ENCODE measurements at places on chromosomes 2 and 18.
A peak's percentile ranks its signal among the peaks of the same experiment; 100 is the strongest.

- no peak for DNase-seq
Observed at GRCh38 chr2:109479804-109480203, 134.0 kb downstream of the SEPTIN10 start.

- no peak for DNase-seq
Observed at GRCh38 chr2:54497763-54498680, 41.9 kb downstream of the SPTBN1 start.

DNA sequence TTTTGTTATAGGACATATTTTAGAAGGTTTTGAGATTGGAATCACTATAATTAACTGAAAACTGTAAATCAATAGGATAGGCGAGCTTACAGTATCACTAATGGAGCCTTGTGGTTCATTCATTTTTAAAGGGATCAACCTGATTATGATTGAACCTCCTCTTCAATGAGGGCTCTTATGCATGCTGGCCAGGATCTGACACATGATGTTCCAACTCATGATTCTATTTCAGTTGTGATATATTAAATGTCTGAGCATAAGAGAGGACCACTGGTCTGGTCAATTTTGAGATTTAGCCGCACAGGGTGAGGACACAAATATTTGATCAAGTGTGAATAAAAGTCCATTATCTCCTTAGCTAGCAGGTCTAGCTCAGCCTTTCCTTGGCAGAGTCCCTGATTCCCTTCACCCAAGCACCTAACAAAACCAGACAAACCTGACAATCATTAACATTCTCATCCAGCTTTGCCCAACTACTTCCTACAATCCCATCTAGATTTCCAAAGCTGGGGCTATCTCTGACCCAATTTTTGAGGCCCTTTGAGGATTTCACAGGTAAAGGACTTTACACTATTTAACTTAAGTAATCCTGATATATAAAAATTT, 6.9 kb upstream of the MAP4K4 start:
- no peak for DNase-seq

DNA sequence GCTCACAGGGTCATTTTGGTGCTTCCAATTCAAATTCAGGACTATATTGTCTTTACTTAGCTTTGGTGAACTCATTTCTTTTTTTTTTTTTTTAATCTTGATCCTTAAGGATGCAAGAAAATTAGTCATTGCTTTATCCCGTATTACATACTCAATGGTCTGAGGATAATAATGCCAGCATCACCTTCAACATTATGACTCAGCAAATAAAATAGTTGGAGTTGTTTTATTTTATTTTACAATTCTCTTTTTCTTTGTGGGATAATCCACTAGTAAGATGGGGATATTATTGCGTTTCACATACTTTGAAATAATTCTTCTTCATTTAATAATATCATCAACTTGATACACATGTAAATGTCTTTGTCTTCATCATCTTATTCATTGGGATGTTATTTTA, 954.9 kb upstream of the GYPC start:
- DNase-seq, result no peak

- DNase-seq, result no peak
Observed at GRCh38 chr2:158228943-158229508, 127.3 kb downstream of the UPP2 start.

DNA sequence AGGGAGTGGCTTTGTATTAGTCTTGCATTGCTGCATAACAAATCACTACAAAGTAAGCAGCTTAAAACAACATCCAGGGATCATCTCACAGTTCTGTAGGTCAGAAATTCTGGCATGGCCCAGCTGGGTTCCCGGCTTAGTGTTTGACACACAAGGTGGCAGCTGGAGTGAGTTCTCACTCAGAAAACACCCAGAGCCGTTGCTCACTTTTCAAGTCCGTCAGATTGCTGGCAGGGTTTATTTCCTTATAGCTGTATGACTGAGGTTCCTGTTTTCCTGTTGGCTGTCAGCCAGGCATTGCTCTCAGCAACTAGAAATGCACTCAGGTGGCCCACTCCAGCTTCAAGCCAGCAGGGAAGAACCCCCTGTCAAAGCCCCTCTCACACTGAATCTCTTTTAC, 324.1 kb downstream of the CCDC178 start:
- peak; percentile 22 for DNase-seq

- no peak for DNase-seq
Observed at GRCh38 chr2:239720361-239721360, 304.5 kb downstream of the NDUFA10 start.

GRCh38 chr2:110105608-110106467, 9.8 kb downstream of the MALL start:
- DNase-seq, result no peak

DNA sequence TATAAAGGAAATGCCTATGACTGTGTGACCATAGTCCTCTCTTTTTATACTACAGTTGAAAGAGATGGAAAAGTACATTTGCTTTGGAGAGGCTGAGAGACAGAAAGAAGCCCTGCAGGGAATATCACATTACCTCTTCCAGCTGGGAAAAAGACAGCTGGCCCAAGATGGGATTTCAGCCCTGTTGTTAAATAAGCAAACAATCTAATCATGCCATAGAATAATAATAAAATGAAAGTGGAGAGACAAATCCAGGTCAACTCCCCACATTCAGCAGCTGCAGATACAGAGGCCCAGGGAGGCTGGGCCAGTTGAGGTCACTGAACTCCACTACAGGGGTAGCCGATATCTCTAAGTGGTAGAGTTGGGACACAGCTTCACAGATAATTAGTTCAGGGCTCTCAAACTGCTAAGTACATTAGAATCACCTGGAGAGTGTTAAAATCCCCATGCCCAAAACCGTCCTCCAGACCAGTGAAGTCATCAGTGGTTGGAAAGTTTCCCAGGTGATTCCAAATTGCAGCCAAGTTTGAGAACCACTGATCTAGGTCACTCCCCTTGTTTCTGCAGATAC, 81.9 kb downstream of the MOGAT1 start:
- peak; percentile 64 for DNase-seq

DNA sequence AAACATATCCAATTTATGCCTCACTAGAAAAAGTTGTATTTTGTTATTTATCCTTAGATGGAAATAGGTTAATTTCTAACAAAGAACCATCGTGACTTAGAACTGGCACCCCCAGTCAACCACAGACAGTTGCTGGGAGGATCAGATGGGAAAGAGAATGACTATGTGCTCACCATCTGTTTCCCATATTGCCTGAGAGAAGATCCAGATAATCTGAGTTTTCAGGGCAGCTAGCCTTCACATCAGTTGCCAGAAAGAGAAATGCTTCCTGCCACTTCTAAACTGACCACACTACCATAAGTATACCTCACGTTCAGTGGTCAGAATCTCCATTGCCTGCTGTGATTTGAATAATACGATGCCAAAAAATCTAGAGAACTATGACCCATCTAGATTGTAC, 28.4 kb upstream of the NEB start:
- DNase-seq, result no peak

DNA sequence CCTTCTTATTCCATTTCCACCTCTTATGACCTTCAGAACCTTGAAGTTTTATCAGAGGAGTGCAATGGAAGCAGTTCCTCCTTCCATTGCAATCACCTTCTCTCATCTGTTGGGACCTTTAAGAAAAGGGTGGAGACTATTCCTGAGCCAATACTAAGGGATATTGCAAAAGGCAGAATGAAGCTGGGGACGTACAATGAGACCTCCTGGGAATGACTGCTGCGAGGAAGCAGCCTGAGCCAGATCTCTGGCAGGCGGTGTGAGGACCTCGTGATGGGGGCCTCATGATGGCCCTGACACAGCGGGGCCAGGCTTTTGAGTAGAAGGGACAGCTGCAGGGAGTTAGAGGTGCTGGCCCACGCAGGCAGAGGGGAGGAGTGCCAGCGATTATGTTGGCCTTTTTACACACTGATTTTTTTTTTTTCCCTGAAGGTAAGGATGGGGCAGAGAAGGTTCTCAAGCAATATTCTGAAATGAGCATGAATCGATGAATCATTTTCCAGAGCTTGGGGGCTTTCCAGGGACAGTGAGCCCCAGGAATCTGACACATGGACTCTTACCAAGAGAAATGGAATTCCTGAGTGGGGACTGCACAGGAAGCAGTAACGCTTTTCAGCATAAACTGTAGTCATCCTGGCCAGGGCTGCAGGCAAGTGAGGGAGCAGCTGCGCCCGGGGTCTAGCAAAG, 40.0 kb upstream of the LAPTM4A start:
- DNase-seq, result peak; percentile 88

- no peak for DNase-seq
Observed at GRCh38 chr2:176205126-176205525, 16.7 kb downstream of the HOXD1 start.

DNA sequence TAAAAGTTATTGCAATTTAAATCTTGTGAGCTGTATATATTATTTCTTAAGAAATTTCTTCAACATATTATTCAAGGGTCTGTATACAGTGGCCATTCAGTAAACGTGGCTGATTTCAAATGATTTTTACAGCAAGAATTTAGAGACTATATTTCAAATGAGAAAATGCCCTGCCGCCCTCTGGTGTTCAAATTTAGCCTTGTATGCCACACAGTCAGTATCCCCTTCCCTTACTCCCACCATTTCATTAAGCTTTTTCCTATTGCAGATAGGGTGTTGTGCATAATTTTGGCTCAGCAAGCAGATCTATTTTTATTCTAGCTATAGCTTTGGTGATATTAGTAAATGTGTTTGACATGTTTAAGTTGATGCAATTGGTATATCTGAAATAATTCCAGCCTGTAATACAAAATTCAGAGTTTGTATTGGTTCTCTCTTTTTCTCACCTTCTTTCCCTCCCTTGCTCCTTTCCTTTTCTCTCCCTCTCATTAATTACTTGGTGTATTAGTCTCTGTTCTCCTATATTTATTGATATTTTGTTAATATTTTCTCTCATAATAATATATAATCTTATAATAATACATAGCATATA, 22.8 kb upstream of the SCN7A start:
- DNase-seq, result no peak

DNA sequence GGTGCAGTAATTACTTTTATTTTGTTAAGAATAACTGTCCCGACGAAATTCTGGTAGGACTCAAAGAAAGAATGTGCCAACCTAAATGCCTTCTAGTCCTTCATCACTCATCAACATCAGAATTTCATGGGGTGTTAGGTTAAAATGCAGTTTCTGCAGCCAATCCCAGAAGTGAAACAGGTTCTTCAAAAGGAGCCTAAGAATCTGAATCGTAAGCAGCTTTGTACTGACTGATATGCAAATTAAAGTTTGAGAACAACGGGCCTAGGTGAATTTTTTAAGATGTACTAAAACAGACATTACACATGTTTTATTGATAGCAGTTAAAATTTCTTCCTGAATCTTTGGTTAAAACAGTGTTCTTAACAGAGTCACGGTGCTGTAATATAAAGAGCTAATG, 140.3 kb upstream of the ZC3H15 start:
- DNase-seq, result no peak

GRCh38 chr2:43941966-43942365, 53.8 kb downstream of the LRPPRC start:
- DNase-seq, result no peak

DNA sequence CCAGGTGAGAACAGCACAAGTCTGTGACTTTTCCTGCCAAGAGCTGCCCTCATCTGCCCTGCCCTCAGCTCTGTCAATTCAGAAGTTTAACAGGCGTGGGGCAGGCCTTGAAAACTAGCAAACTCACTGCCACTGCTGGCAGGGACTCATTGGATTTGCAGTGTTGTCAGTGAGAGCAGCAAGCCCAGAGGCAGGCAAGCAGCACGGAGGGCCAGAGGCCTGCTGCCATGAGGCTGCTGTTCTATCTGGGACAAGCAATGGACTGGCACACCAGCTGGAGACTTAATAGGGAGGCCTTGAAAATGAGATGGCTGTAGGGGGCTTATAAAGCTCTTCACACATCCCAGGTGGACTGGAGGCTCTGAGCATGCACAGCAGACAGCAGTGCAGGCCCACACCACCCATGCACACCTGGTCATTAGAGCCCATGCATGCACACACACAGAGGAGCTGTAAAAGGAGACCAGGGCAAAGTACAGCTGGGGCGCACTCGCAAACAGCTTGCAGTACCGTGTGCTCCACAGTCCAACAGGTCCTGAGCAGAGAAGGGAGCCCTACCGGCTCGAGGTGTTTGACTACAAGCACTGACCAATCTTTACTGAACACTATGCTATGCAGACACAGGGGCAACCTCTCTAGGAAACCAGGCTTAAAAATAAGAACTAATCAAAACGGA, 28.7 kb downstream of the MGAT4A start:
- DNase-seq, result peak; percentile 50

DNA sequence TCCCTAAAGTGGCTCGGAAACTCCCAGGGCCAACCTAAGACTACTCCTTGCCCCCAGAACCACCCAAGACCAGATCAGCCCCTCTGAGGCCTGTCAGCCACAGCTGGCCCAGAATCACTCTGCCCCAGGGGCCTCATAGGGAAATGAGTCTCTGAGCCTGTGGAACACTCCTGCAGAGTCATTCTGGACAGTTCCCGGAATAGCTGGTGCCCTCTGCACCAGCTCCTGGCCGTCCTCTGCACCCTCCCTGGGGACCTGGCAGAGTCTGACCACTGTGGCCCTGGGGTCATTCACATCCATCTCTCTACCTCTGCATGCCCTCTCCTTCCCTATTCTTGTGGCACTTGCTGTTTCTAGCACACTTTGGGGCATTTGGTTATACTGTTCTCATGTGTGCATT, 14.6 kb upstream of the TMEM214 start:
- no peak for DNase-seq

- no peak for DNase-seq
Observed at GRCh38 chr2:163155279-163155883, 316.8 kb upstream of the KCNH7 start.

GRCh38 chr2:27053321-27053720, 1.9 kb downstream of the AGBL5 start:
- no peak for DNase-seq

DNA sequence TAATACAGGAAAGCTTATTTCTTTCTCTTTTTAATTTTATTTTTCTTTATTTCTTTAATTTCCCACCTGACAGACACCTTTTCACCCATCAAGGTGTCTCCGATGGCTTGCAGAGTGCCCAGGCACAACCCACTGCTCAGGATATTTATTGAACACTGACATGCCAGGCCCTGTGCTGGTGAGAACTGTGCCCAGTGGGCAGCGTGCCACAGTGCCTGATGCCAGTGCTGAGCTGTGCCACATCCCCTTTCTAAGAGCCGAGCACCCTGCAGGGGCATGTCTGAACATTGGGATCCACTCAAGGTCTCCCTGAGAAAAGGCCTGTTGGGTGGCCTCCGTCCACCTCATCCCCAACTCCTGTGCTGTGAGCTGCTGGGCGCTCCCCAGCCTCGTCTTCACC, 158.6 kb upstream of the RAB6C start:
- DNase-seq, result no peak

DNA sequence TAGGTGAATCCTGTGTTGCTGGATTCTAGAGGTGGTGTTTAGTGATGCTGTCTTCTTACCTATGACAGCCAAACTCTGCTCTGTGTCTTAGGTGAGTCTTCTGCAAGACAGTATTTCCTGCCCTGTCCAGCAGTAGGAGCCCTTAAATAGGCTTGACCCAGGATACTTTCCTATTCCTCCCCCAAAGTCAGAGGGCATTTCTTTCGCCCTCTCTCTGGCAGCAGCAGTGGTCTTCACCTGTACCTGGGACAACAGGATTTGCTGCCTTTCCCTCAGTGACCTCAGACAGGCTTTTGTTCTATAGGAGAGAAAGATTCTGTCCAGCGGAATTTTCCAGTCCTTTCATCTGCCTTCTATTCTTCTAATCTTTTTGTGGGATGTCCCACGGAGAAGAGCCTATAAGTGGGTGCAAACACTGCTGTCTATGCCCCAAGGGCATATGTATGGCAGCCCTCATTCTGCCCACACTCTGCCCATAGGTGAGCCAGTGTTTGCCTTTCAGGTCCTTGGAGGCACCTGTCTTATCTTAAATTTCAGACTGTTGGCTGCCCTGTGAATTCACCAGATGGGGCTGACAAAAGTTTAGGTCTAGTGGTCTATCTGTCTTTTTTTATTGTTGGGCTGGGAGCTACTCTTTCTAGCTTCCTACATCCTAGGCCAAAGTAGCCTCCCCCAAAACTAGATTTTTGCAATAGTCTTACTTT, 177.3 kb upstream of the SPOPL start:
- DNase-seq, result no peak

Measured in right cardiac atrium (tissue), 5 donors.